ENCODE measurements at places on chromosomes 1 and 21. TPM values are rescaled to one million over a fixed set of nuclear protein-coding genes. Genes with fewer than 3 reads are reported as not detected.

The PDIK1L gene
- 4.1 TPM for total RNA-seq

DNA sequence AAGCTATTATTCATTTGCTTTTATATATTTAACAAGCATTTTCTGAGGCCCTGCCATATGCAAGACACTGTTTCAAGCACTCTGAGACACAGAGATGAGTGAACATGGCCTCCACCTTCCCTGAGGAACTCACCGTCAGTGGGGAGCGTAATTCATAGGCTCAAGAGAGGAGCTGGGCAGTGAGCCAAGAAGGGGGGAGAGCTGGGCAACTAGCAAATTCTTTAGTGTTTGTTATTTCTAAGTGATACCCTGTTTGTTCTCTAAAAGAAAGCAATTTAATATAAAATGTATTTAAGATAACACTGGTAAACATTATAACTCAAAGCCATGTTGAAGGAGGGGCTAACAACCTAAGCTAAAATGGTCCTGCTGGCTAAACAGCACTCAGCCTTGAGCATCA, 119.2 kb upstream of the NGF start:
- H3K4me3 ChIP-seq = no peak overlapping the region
- DNase-seq = no peak
- H3K4me1 ChIP-seq = peaks cover 46% of the 10 kb centered on the region
- H3K36me3 ChIP-seq = no peaks in the 10 kb centered on the region
- no peak overlapping the region for H3K27ac ChIP-seq

DNA sequence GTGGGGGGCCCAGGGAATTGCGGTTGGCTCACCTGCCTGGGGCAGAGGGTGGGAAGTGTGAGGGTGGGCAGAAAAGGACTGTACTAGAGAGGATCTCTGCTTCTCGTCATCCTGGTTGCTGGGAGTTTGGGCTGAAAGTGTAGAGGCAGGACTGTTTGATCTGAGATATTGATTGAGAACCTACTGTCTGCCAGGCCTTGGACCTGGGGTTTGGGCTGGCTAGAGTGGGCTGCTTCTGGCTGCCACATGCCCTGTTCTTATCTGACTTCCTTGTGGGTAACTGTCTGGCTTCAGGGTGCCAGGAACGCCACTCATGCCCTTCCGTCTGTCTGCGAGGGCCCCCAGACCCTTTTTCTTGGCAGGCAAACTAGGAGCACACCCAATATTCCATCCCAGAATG, 200.9 kb downstream of the FOXD2 start:
- H3K36me3 ChIP-seq = no peaks in the 10 kb centered on the region
- DNase-seq = no peak
- no peaks in the 10 kb centered on the region for H3K4me1 ChIP-seq
- peaks cover 13% of the 10 kb centered on the region for H3K27me3 ChIP-seq
- H3K4me3 ChIP-seq = no peak overlapping the region

DNA sequence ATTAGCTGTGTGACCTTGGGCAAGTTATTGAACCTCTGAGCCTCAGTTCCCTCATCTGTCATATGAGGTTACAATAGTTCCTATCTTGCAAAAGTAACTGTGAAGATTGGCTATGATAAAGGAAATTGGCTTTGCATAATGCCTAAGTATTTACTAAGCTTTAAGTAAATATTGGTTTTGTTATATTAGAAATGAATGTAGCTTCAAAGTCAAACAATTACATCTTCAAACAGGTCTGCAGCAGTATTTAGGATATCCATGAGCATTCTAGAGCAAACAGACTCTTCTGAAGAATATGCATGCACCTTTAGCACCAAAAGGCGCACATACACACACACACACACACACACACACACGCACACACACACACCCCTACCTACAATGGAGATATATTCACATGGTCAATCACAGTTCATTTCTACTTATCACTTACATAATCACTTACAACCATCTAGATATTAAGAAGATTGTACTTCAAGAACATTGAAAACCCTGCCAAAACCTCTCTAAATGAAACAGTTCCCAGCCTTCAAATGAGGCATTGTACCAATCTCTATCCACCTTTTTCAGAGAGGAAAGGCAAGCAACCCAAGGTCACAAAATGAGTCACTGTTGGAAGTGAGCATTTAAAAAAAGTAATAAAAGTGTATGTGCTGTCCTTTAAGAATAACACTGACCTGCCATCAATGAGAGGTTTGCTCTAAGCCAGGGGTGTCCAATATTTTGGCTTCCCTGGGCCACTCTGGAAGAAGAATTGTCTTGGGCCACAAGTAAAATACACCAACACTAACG, 13.4 kb upstream of the FAM43B start:
- H3K4me3 ChIP-seq = no peak overlapping the region
- peak overlapping the region; percentile 80 for H3K27ac ChIP-seq
- DNase-seq = peak; percentile 66
- H3K27me3 ChIP-seq = no peaks in the 10 kb centered on the region
- no peaks in the 10 kb centered on the region for H3K36me3 ChIP-seq
- H3K4me1 ChIP-seq = peaks cover 29% of the 10 kb centered on the region

- DNase-seq = no peak
- no peak overlapping the region for H3K4me3 ChIP-seq
- H3K27me3 ChIP-seq = no peaks in the 10 kb centered on the region
- H3K4me1 ChIP-seq = no peaks in the 10 kb centered on the region
- H3K27ac ChIP-seq = no peak overlapping the region
Measured at GRCh38 chr1:48887796-48888195, 111.1 kb upstream of the BEND5 start.

- no peaks in the 10 kb centered on the region for H3K36me3 ChIP-seq
- H3K4me1 ChIP-seq = no peaks in the 10 kb centered on the region
- H3K4me3 ChIP-seq = no peak within 1 kb of the TSS
- DNase-seq = no peak
- no peak within 1 kb of the TSS for H3K27ac ChIP-seq
Measured at GRCh38 chr1:153460551-153460950, at the start of gene S100A7. S100A7 (minus strand) TSS chr1:153460651; CDS start chr1:153459013, 1,638 bp downstream.

GRCh38 chr1:20119347-20119746, at the start of gene PLA2G2D:
PLA2G2D (minus strand) TSS chr1:20119536; CDS start chr1:20119498, 38 bp downstream.
- no peak within 1 kb of the TSS for H3K27ac ChIP-seq
- peaks cover 6% of the 10 kb centered on the region for H3K27me3 ChIP-seq
- H3K4me1 ChIP-seq = peaks cover 5% of the 10 kb centered on the region

DNA sequence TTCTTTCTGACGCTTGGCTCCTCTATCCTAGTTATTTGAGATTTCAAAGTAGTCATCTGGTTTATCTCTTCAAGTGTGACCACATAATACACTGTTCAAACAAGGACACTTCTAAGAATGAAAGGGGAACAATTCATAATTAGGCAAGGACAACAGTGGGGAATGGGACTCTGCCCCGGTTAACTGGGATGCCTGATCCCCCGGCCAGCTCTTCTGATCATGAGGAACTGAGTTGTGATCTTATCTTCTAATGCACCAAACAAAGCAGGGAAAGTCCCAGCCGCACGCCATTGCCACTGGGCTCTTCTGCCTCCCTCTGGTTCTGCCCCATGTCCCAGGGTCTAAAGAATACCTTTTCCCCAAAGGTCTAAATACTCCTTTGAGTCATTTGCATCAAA, 158.2 kb upstream of the IRF2BP2 start:
- H3K27ac ChIP-seq = no peak overlapping the region
- peaks cover 15% of the 10 kb centered on the region for H3K4me1 ChIP-seq
- no peaks in the 10 kb centered on the region for H3K27me3 ChIP-seq
- H3K4me3 ChIP-seq = no peak overlapping the region

The TMCC2 gene
- 8.7 TPM for total RNA-seq

The S100A7 gene
- total RNA-seq = not detected

DNA sequence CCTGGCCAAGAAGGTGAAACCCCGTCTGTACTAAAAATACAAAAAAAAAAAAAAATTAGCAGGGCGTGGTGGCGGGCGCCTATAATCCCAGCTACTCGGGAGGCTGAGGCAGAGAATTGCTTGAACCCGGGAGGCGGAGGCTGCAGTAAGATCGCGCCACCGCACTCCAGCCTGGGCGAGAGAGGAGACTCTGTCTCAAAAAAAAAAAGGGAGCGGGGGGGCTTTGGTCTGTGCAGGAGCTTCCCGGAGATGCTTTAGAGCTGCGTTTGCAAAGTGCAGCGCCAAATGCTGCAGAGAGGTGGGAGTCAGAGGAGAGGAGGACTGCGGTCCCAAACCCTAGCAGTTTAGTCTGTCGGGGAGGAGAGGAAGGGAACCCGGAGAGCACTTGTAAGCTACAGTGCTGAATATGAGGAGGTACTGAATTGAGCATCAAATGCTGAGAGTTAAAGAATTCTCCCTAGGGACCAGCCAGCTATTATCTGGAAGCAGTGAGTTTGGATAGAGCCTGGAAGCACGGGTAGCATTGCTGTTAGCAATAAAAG, 569 bp downstream of the FALEC start:
- H3K36me3 ChIP-seq = no peaks in the 10 kb centered on the region
- H3K4me3 ChIP-seq = peak overlapping the region; percentile 71
- H3K4me1 ChIP-seq = peaks cover 11% of the 10 kb centered on the region
- H3K27ac ChIP-seq = no peak overlapping the region
- peak; percentile 24 for DNase-seq

DNA sequence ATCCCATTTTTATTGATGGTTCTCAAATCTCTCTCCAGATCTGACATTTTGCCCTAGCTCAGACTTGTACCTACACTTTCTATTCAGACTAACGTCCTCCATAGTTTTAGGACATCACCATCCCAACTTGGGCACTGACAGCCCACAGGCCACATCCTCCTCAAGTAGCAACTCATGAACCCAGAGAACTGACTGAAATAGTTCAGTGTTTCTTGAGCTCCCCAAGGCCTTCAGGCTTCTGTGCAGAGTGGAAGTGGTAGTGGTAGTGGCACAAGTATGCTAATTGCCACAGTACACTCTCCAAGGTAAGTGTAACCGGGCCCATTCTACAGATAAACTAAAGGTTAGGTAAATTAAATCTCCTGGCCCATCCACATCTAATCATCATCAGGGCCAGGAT, 112.6 kb downstream of the SLC45A1 start:
- H3K36me3 ChIP-seq = no peaks in the 10 kb centered on the region
- H3K27ac ChIP-seq = no peak overlapping the region
- H3K4me3 ChIP-seq = no peak overlapping the region

The CATSPER4 gene
- not detected for total RNA-seq

DNA sequence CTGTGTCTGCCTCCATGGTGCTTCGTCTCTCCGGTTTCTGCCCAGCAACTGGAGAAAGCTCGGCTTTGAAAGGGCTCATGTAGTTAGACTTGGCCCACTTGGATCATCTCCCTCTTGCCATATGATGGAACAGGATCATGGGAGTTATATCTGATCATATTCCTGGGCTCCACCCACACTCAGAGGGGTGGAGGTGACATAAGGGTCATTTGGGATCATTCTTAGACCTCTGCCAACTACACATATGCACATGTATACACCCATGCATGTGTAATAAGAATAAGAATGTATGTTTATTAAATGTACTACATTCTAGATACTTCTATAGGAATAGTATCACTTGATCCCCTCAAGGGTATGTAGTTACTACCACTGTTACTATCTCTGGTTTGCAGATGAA, 74.1 kb upstream of the WNT4 start:
- no peaks in the 10 kb centered on the region for H3K36me3 ChIP-seq
- no peak overlapping the region for H3K27ac ChIP-seq
- no peaks in the 10 kb centered on the region for H3K4me1 ChIP-seq
- no peaks in the 10 kb centered on the region for H3K27me3 ChIP-seq

GRCh38 chr1:152683846-152684245, 2.1 kb upstream of the LCE2B start:
- H3K27ac ChIP-seq = no peak overlapping the region
- no peaks in the 10 kb centered on the region for H3K36me3 ChIP-seq
- no peak overlapping the region for H3K4me3 ChIP-seq
- H3K4me1 ChIP-seq = no peaks in the 10 kb centered on the region
- DNase-seq = no peak

The CFAP141 gene
- not detected for total RNA-seq

- peak overlapping the region; percentile 96 for H3K4me3 ChIP-seq
- H3K4me1 ChIP-seq = peaks cover 24% of the 10 kb centered on the region
- no peaks in the 10 kb centered on the region for H3K27me3 ChIP-seq
- DNase-seq = no peak
- H3K27ac ChIP-seq = no peak overlapping the region
- no peaks in the 10 kb centered on the region for H3K36me3 ChIP-seq
Measured at GRCh38 chr1:244050014-244050834, 859 bp upstream of the ZBTB18 start.

DNA sequence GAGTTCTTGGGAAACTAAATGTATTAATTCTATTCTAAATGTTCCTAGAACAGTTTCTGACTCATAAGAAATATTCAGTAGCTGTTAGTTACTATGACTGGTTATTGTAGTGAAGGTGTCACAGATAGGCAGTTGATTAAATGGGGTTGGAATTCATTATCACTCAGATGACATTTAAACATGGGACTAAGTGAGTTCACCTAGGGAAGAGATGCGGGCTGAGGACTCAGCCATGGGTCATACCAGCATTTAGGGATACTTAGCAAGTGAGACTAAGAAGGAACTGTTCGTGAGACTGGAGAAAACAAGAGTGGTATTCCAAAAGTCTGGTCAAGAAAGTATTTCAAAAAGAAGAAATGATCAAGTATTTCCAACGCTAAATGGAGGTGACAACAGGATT, 125.1 kb upstream of the ADGRL4 start:
- H3K4me1 ChIP-seq = peaks cover 16% of the 10 kb centered on the region
- DNase-seq = no peak
- H3K4me3 ChIP-seq = no peak overlapping the region
- no peaks in the 10 kb centered on the region for H3K36me3 ChIP-seq
- H3K27ac ChIP-seq = no peak overlapping the region
- H3K27me3 ChIP-seq = no peaks in the 10 kb centered on the region

The RPS8 gene
- 1,533 TPM for total RNA-seq

DNA sequence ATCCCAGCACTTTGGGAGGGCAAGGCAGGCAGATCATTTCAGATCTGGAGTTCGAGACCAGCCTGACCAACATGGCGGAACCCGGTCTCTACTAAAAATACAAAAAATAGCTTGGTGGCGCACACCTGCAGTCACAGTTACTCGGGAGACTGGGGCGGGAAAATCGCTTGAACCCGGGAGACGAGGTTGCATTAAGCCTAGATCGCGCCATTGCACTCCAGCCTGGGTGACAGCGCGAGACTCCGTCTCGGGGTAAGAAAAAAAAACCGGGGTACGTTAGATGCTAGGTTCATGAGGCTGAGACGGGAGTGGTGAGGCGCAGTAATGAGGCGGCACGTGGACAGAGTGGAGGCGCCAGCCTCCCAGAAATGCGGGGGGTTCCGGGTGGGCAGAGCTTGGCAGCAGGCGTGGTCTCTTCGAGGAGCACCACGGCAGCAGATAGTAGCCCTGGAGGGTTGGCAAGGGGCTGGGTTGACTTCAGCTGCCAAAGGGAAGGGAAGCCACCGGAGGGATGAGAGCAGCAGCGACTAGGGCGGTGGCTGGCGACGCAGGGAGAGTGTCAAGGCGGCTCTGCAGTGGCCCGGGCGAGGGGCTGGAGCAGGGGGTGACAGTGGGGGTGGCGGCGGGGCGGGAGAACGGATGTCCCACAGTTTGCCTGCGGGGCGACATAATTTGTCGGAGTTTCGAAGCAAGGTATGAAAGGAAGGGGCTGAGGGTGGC, 832 bp downstream of the MRPL20 start:
- H3K27me3 ChIP-seq = no peaks in the 10 kb centered on the region
- H3K36me3 ChIP-seq = peaks cover 31% of the 10 kb centered on the region
- peak overlapping the region; percentile 84 for H3K4me3 ChIP-seq
- no peak for DNase-seq

The LCE1D gene
- total RNA-seq = not detected

The CHIA gene
- total RNA-seq = not detected
